ENCODE measurements at places on chromosomes 1 and 21.

DNA sequence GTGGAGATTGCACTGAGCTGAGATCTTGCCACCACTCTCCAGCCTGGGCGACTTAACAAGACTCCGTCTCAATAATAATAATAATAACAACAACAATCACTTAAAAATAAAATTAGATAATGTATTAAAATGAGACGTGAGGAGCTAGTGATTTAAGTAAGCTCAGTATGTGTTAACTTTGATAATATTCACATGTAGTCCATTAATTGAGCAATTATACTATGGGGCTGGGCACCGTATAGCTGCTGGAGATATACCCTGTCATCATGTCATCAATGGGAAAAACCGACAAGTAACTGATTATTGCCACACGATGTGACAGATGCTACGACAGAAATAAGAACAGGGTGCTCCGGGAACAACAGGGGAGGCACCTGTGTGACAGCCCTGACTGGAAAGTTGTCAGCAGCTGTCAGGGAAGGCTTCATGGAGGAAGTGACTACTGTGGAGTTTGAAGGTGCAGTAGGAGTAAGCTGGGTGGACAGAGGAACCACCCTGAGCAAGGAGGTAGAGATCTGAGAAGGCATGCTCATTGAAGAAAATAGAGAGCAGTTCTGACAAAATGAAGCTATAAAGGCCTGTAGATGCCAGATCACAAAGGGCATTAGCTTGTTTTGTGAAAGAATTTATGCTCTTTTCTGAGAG lies 924 bp upstream of the CAMSAP2 start:
- peaks cover 12% of the 10 kb centered on the region for H3K27me3 ChIP-seq
- H3K36me3 ChIP-seq: peaks cover 7% of the 10 kb centered on the region
- peak overlapping the region; percentile 94 for H3K4me3 ChIP-seq
- peak overlapping the region; percentile 96 for H3K27ac ChIP-seq
- DNase-seq: no peak
- H3K4me1 ChIP-seq: peaks cover 15% of the 10 kb centered on the region

DNA sequence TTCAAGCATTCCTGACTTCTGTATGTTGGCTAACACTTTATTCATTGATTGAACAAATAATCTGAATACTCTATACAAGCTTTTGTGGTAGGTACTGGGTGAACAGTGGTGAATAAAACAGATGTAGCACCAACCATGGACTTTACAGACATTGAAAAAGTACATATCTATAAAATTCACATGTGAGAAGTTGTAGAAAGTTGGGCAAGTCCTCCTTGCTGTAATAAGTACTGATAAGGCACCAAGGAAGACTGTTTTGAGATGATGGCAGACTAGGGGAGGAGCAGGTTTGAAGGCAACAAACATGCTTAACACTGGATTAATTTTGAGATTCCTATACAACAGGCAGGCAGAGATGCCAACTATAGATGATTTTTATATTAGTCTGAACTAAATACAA lies 42.4 kb downstream of the RNF2 start:
- no peak for DNase-seq
- H3K4me1 ChIP-seq: peaks cover 13% of the 10 kb centered on the region
- no peak overlapping the region for H3K27ac ChIP-seq

- H3K4me3 ChIP-seq: no peak overlapping the region
- peaks cover 4% of the 10 kb centered on the region for H3K36me3 ChIP-seq
- H3K4me1 ChIP-seq: no peaks in the 10 kb centered on the region
- no peak overlapping the region for H3K27ac ChIP-seq
- DNase-seq: no peak
Measured at GRCh38 chr1:4090556-4090955, 190.5 kb upstream of the C1orf174 start.

DNA sequence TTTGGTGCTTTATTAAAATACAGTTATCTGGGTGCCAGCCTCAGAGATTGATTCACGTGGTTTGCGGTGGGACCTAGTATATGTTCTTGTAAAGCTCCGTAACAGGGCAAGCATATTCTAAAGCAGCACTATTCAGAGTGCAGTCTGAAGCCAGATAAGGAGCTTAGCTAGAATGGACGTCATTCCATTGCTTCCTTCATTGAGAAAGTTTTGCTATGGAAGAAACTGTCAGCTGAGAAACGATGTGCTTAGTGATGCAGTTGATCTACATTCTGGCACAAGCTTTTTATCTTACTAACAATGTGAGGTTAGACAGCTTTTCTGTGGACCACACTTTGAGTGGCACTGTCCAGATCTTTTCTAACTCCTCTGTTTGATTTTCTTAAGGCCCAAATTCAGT lies 26.2 kb downstream of the SLC44A3 start:
- H3K36me3 ChIP-seq: no peaks in the 10 kb centered on the region
- no peak overlapping the region for H3K4me3 ChIP-seq
- H3K27ac ChIP-seq: no peak overlapping the region
- H3K27me3 ChIP-seq: peaks cover 8% of the 10 kb centered on the region
- DNase-seq: no peak
- no peaks in the 10 kb centered on the region for H3K4me1 ChIP-seq

DNA sequence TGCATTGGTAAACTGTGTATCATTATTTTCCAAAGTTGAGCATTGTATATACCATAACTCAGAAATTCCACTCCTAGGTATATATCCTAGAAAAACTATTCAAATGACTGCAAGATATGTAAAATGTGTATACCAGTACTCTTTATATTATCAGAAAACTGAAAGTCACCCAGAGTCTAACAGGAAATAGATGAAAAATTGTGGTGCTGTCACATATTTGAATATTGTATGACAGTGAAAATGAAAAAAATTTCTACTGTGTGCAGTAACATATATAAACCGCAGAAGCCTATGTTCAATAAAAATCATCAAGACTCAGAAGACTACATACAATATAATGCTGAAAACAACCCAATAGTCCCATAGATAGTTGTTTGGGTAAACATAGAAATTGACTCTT lies 74.4 kb upstream of the LYPLAL1 start:
- no peaks in the 10 kb centered on the region for H3K4me1 ChIP-seq
- no peak for DNase-seq
- H3K27me3 ChIP-seq: no peaks in the 10 kb centered on the region
- H3K4me3 ChIP-seq: no peak overlapping the region
- H3K36me3 ChIP-seq: no peaks in the 10 kb centered on the region
- H3K27ac ChIP-seq: no peak overlapping the region

DNA sequence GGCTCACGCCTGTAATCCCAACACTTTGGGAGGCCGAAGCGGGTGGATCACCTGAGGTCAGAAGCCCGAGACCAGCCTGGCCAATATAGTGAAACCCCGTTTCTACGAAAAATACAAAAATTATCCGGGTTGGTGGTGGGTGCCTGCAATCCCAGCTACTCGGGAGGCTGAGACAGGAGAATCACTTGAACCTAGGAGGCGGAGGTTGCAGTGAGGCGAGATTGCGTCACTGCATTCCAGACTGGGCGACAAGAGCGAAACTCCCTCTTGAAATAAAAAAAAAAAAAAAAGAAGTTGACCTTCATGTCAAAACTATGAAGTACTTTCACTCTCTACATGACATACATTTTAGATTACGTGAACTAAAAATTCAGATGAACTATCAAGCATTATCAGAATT lies 153.7 kb downstream of the COL11A1 start:
- H3K4me1 ChIP-seq: no peaks in the 10 kb centered on the region
- H3K27me3 ChIP-seq: peaks cover 2% of the 10 kb centered on the region
- H3K4me3 ChIP-seq: no peak overlapping the region
- DNase-seq: no peak
- H3K27ac ChIP-seq: no peak overlapping the region
